ENCODE measurements at places on chromosomes 4 and X.

DNA sequence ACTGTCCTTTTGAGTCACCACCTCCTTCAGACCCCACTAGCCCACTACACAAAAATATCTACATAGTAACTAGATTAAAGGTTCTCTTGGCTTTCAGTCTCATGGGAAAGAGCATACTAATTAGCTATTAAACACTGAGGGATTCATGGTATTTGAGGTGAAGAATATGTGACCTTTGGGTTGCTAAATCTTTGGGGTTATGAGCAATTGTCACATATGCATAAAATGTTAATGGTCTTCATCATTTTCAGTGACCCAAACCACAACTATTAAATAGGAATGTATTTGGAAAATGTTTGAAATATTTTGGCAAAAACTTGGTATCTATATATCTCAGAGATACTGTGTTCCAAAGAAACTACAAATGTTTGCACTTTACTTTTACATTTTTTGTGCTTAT lies 365.1 kb downstream of the MAGEB5 start:
- DNase-seq: no peak

GRCh38 chrX:19256986-19257385 lies 86.7 kb upstream of the PDHA1 start:
- DNase-seq: no peak

DNA sequence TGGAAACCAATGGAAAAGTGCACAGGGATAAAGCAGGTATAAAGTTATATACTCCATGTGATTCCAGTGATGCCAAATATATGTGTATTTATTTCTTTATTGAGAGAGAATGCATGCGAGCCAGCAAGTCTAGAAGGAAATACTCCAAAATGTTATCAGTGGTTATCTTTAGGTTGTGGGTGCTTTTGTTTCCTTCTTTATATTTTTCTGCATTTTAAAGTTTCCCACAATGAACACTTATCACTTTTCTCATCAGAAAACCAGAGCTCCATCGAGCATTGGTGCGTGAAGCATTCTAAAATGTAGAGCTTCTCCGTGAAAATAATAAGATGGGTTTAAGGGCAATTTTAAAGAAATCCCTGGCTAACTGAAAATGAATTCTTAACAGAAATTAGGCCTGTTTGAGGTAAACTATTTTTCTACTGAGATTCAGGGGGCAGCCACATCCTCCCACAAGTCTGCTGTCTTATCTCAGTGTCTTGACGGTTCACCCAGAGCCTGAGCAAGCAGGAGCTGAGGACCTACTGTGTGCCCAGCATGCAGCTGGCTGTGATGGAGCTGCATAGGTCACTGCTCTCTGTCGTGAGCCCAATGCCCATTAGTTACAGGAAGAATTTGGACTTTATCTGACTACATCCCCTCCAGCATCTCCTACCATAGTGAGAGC lies 18.7 kb upstream of the CD40LG start:
- DNase-seq: no peak

DNA sequence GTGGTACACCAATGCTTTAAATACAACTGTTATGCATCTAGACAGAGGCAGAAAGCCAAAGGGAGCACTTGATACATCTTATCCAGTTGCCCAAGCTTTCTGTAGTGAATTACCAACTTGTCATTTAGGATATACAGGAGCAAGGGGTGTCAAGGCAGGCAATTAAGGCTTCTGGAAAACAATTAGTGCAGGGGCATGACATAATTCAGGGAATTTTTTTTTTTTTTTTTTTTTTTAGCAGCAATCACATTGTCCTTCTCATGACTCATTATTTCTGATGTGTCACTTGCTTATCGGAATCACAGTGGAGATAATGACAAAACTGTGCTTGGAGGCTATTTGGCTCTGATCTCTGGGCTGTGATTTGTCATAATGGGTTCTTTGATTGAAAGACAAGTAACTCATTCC lies 259.5 kb downstream of the ARHGAP24 start:
- DNase-seq: no peak

GRCh38 chr4:6884341-6884870 lies 25.2 kb upstream of the TBC1D14 start:
- no peak for DNase-seq

DNA sequence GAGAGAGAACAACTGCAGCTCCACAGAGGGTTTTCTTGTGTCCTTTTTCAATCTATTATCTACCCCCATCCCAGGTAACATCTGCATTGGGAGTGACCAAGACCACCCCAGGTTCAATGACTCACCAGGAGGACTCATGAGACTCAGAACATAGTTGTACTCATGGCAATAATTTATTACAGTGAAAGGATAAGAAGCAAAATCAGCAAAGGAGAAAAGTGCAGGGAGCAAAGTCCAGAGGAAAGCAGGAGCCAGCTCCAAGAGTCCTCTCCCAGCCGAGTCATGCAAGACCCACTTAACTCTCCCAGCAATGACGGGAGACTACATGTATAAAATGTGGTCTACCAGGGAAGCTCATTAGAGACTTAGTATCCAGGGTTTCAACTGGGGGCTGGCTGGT lies 129.5 kb upstream of the RBPJ start:
- no peak for DNase-seq

Data from activated CD8-positive, alpha-beta memory T cell treated with anti-CD3 and anti-CD28 coated beads for 1 hour (primary cell).